CD4-positive, alpha-beta T cell (primary cell): ENCODE measurements at places on chromosomes 2 and 18. TPM values are rescaled to one million over a fixed set of nuclear protein-coding genes. Genes with fewer than 3 reads are reported as not detected.

The LYPD1 gene
- not detected for total RNA-seq

DNA sequence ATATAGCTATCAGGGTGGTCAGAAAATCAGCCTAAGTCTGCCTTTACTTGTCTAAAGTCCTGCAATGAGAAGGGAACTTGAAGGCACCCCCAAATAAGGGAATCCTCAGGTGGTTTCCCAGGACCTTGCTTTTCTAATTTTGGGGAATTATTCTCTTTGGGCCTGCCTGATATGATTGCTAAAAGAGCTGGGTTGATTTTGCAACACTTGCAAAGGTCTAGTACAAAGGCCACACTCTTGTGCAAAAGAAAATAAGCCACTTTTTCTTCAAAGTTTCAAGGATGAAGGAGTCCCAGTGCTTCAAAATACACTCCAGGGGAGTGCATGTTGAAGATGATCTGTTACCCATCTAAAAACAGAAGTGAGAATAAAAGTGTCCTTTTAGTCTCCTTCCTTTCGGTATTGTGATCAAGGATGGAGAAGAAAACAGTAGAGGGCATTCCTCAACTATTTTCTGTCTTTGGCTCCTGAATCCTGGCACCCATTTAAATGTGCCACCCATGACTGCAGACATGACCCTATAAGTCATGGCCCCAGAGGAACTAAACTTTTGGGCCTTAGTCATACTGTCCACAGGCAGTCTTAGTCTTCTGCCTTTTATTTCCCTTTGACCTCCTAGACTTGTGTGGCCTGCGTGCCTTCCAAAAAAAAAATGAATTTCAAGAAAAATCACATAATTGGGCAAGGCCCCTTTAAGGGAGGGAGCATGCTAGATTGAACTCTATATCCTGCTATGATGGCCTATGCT, 5.1 kb downstream of the SULT1C3 start:
- no peaks in the 10 kb centered on the region for H3K27me3 ChIP-seq
- DNase-seq = no peak
- no peak overlapping the region for H3K27ac ChIP-seq
- H3K36me3 ChIP-seq = no peaks in the 10 kb centered on the region

GRCh38 chr2:62597323-62597722, 91.3 kb upstream of the TMEM17 start:
- no peaks in the 10 kb centered on the region for H3K36me3 ChIP-seq
- no peak overlapping the region for H3K4me3 ChIP-seq
- no peak overlapping the region for H3K27ac ChIP-seq
- no peaks in the 10 kb centered on the region for H3K4me1 ChIP-seq
- DNase-seq = no peak

DNA sequence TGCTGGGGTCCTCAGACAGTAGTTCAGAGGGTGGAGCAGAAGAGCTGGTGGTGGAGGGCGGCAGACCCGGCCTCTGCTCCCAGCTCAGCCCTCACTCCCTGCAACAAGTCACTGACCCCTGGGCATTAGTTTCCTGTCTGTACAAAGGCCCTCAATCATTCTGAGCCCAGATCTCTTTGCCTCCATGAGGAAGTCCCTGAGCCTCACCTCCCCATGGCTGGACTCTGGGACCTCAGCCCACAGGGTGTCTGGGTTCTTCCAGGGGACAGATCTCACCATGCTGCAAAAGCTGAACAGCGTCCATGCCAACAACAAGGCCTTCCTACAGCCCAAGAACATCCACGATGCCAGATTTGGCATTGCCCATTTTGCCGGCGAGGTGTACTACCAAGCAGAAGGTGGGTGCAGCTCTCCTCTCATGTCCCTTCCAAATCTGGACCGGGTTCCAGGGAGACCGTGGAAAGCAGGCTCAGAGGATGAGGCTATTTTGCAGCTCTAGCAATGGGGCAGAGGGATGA, 49.1 kb downstream of the MYO7B start:
- no peaks in the 10 kb centered on the region for H3K36me3 ChIP-seq
- H3K27ac ChIP-seq = no peak overlapping the region
- no peak for DNase-seq
- no peaks in the 10 kb centered on the region for H3K27me3 ChIP-seq
- H3K4me3 ChIP-seq = no peak overlapping the region

GRCh38 chr2:16079637-16080036, 139.3 kb downstream of the MYCN start:
- H3K27me3 ChIP-seq = peaks cover 2% of the 10 kb centered on the region
- H3K27ac ChIP-seq = no peak overlapping the region
- H3K4me1 ChIP-seq = no peaks in the 10 kb centered on the region
- DNase-seq = no peak

GRCh38 chr2:149420053-149420963, 89.9 kb downstream of the LYPD6 start:
- H3K27me3 ChIP-seq = no peaks in the 10 kb centered on the region
- H3K4me1 ChIP-seq = no peaks in the 10 kb centered on the region
- H3K36me3 ChIP-seq = no peaks in the 10 kb centered on the region
- H3K4me3 ChIP-seq = no peak overlapping the region
- DNase-seq = no peak
- H3K27ac ChIP-seq = no peak overlapping the region
